NCI-H446 treated with DMSO at 0.1 percent for 48 hours (cell line): ENCODE measurements at places on chromosomes 6 and 20.

GRCh38 chr6:142883011-142883410, 62.0 kb downstream of the HIVEP2 start:
- DNase-seq = no peak

- no peak for DNase-seq
Measured at GRCh38 chr6:43679057-43679456, 8.5 kb downstream of the MRPS18A start.

- no peak for DNase-seq
Measured at GRCh38 chr6:159693894-159694545, 979 bp upstream of the SOD2 start.

DNA sequence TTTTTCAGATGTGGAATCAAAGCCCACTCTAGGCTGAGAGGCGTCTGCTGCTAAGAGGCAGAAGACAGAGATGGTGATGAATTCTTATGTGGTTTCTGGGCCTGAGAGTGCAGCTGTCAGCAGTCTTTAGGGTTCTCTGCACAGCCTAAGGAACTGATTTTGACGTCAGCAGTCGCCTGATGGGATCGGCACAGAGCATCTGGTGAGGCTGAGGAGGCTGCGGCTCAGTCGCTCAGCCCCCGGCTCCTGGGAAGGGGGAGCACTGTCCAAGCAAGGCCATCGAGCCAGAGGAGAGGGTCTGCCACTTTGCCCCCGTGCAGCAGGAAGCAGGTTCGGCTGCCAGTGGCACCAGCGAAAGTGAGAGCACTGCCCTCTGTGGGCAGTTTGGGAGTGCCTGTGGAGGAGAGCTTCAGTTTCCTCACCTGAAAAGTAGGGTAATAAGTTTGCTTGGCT, 92.5 kb downstream of the TCP11 start:
- no peak for DNase-seq

DNA sequence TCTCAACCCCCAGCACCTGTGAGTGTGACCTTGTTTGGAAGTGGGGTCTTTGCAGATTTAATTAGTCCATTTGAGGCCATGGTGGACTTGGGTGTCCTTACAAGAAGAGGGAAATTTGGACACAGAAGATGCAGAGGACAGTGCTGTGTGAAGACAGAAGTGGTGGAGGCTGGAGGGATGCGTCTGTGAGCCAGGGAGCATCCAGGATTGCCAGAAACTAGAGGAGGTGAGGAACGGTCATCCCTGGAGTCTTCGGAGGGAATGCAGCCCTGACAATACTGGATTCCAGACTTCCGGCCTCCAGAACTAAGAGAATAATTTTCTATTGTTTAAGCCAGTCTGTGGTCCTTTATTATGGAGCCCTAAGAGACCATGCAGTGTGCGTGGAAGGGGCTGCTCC, 22.9 kb upstream of the NPBWR2 start:
- no peak for DNase-seq

GRCh38 chr20:460707-461106, 1.6 kb downstream of the TBC1D20 start:
- no peak for DNase-seq

DNA sequence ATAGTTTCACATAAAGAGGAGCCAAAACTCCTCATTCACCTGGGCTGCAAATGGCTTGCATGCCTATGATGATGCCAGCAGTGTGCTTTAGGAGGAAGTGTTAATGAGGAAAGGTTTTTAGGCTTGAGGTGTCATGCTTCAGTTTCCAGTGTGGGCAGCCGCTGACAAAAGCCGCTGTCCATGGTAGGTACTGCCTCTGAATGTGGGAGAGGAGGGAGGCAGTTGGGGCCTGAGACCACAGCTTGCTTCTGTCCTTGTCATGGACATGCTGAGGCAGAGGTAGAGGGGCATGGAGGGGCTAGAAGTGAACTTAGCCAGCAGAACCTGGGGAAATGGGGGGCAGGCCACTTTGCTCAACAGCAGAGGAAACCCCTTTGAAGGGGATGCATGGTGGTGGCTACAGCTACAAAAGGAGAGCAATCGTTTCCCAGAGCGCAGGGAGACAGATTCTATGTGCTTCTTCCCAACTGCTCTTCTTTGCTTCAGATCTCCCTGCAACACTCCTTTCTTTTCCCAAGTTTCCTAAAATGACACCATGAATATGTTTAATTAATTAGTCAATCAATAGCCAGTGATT, 372.1 kb upstream of the CNR1 start:
- no peak for DNase-seq

DNA sequence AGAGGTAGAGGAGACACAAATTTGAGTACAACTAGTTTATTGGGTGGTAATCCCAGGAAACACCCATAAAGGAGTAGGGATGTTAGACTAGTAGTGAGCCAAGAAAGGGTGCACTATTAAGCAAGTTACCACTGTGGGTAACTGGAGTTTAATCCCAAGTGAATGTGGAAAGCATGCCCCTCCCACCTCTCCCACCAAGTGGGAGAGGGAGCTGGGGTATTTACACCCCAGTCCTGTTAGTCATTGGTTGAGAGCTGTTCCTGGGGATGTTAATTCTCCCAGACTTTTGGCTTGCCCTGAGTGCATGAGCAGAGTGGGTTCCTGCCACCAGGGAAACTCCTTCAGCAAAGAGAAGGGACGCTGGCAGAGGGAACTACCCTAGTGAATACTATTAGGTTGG, 49.2 kb upstream of the ZFP64 start:
- no peak for DNase-seq

GRCh38 chr6:3643921-3644738, 107.4 kb downstream of the PXDC1 start:
- DNase-seq = no peak

- no peak for DNase-seq
Measured at GRCh38 chr6:1311400-1312202, at the start of gene FOXQ1. Gene FOXQ1 (plus strand): TSS chr6:1312098. CDS start chr6:1312705, 607 bp downstream.

DNA sequence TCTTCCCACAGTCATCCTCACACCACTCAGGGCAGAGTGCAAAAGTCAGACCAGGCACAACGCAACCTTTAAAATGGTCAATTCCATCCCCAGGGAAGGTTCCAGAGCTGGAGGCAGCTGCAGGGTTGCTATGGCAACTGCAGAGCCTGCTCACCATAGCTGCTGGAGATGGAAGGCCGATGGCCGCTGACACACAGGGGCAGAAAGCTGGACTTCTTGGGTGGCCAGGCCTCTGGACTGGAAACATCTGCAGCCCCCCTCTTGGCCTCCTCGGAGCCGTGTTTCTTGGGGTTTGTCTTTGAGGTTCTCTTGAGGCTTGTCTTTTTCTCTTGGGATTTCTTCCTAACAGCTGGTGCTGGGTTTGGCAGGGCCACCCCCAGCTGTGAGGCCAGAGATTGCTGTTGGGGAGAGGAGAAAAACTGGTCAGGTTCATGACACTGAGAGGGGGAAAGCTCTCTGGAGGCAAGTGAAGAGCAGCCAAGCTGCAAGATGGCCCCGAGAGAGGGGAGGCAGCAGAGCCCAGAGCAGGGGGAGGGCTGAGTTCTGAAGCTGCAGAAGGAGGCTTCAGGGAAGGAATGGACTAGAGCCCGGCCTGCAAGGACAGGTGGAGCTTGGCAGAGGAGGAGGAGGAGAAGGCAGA, 10.2 kb downstream of the BNIP5 start:
- DNase-seq = no peak

DNA sequence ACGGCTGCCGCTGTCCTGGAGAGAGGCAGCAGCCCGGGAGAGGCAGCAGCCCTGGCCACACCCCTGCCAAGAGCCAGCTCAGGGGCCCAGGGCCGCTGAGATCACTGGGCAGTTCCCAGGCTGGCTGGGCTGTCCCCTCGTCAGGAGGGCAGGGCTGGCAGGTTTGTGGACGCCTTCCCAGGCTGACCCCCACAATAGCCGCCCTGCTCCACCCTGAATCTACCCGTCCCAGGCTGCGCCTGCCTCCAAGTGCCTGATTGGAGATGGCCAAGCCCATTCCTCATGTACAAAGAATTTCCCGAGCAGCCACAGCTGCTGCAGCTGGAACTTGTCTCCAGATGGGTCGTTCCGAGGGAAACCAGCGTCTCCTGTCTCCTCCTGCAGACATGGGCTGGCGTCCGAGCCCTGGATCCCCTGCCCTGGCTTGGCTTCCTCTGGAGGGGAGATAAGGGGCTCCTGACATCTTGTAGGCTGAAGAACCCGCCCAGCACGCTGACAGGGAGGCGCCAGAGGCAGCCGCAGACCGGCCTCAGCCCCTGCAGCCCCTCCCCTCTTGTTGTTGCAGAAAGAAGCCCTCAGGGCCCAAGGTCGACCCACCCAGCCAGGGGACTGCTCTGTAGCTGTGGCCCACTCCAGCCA, 9.4 kb upstream of the GATA5 start:
- DNase-seq = no peak

GRCh38 chr6:98716341-98716740, 118.0 kb upstream of the POU3F2 start:
- DNase-seq = no peak

- DNase-seq = no peak
Measured at GRCh38 chr6:52186075-52186474, at the start of gene IL17A. Gene IL17A (plus strand): TSS chr6:52186375. CDS start chr6:52186432, 57 bp downstream.

- DNase-seq = no peak
Measured at GRCh38 chr6:11718463-11718862, 60.1 kb downstream of the ADTRP start.

DNA sequence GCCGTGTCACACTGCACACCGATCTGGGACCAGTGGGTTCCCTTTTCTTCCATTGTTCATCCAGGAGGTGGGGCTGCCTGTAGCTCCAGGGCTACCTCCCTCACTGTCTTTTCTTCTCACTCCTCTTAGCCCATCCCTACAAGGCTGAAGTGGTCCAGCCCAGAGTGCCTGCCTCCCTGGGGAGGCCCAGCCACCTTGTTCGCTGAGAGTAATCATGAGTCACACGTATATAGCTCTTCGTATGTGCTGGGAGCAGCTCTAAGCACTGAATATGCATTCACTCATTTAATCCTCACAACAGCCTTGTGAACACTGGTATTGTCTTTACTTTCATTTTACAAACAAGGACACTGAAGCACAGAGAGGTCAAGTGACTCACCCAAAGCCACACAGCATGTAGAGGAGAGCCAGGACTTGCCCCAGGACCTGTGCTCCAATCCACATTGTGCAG, 14.7 kb upstream of the CCDC167 start:
- DNase-seq = no peak

- DNase-seq = no peak
Measured at GRCh38 chr6:87484491-87484890, 11.7 kb downstream of the SLC35A1 start.

DNA sequence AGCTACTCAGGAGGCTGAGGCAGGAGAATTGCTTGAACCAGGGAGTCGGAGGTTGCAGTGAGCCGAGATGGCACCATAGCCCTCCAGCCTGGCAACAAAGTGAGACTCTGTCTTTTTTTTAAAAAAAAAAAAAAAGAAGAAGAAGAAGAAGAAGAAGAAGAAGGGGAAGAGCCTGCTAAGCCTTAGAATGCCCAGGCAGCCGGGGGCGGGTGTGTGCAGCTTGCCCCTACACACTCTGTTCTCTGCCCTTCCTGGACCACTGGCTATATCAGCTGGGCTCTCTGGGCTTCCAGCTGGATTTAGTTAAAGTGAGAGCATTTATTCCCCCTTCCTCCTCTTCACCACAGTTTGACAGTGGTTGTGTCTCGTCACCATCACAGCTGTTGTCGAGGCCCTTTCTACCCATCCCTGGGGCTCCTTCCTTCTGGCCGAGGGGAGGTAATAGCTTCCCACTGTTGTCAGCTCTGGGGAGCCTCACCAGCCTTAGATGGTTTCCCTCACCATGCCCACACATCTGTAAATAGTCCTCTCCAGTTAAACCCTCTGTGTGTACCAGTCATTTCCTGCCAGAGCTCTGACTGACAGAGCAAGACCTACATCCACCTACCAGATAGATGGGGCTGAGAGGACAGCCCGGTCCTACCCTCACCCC, 77.6 kb downstream of the TRERF1 start:
- no peak for DNase-seq

DNA sequence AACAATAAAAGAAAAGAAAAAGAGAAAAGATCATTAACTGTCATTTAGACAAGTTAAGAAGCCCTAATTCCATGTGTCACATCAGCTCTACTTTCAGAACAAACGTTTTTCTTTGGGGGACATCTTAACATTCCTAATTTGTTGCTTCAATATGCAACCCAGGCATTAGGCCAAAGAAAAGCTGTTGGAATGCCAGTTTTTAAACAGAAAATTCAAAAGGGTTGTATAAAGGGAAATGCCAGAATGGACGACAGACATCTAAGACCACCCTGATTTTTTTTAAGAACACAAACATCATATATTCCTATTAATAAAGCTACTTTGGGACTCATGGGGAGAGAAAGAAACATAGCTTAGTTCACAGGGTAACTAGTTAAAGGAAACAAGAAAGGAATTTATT, 315.0 kb downstream of the GMDS start:
- no peak for DNase-seq

DNA sequence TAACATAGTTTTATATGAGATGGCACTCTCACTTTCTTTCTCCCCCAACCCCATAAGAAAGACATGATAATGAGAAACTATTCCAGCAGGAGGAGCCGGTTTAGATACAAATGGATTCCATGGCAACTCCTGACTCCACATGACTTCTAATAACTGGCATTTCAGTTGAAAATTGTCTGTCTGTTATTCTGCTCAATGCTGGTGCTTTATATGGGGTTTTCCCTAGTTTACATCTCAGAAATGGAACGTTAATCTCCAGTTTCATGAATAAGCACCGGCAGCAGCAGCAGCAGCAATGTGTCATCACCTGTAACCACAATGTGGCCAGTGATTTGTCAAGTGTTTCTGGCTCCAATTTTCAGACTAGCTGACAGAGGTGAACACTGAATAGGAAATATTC, 8.0 kb upstream of the SIM1 start:
- DNase-seq = no peak

- DNase-seq = no peak
Measured at GRCh38 chr6:18564775-18565174, 177.6 kb downstream of the RNF144B start.

DNA sequence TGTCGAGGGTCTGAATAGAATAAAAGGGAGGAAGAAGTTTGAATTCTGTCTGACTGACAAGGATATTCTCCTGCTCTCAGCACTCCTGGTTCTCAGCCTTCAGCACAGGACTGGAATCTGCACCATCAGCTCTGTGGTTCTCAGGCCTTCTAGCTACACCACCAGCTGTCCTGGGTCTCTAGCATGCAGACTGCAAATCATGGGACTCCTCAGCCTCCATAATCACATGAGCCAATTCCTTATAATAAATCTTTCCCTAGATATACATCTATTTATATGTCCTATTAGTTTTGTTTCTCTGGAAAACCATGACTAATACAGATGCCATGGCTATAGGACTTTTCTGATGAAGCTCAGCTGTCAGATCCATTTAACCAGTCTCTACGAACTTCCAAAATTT, 132.8 kb upstream of the ECI2 start:
- DNase-seq = no peak

GRCh38 chr20:35899064-35899463, 55.2 kb downstream of the SCAND1 start:
- no peak for DNase-seq

DNA sequence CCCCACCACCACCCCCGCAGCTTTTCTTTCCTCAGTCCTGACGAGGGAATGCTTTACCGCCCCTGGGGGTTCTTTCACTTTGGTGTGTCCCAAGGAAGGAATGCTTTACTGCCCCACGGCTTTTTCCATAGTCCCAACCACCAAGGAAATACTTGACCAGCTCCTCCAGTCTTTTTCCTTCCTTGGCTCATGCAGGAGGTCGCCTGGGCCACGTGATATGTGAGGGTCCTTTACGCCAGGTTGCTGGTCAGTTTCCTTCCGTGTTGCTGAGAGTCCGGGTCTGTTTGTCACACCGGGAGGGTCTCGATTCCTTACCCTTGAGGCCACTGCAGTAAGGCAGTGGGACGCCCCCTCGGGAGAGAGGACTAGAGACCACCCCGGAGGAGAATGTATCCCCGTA, 58.9 kb upstream of the CDH4 start:
- no peak for DNase-seq
